Stimulated activated naive CD8-positive, alpha-beta T cell treated with anti-CD3 and anti-CD28 coated beads, Interleukin-15, amount 100 ng/mL, for 72 hours (primary cell): ENCODE measurements at places on chromosomes 6 and 20.

DNA sequence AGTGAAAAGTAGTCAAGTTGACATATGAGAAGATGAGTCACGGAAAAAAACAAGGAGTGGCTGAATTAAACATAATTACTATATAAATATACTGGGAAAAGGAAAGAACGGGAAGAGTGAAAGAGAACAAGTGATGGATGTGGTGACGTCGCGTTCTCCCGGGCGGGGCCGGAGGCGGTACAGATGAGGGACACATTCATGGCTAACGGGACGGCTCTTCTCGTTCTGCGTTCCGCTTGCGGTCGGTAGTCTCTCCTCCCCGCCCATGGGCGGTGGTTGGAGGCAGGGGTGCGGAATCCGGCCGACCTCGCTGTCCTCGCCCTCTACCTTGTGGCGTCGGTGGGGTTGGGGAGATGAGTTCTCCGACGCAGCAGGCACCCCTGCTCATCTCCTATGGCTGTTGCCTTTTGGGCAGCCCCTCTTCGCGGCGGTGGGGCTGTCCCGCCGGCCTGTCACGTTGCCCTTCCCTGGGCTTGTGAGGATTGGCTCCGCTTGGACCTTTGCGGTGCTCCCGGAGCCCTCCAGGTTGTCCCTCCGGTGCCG is 22.5 kb downstream of the HLA-G start:
- DNase-seq: no peak

DNA sequence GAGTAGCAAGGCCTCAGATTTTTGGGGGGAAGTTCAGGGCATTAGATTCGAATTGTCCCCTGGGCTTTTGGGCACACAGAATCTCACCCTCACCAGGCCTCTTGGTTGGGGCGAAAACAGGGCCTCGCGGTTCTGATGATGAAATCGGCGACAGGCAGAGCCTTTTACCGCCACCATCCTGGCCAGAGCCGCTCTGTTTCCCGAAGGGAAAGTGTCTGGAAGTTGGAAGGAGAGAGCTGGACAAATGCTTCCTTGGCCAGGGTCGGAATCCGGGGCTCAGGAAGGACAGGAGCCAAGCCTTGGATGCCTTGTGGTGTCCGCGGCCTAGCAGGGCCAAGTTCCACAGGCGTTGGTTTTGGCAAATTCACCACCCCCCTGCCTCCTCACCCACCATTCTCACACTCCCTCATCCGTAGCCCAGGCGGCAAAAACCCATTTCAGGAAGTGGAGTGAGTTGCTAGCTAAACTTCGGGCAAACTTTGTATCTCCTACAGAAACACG is 3.5 kb upstream of the TFAP2A start:
- DNase-seq: no peak

DNA sequence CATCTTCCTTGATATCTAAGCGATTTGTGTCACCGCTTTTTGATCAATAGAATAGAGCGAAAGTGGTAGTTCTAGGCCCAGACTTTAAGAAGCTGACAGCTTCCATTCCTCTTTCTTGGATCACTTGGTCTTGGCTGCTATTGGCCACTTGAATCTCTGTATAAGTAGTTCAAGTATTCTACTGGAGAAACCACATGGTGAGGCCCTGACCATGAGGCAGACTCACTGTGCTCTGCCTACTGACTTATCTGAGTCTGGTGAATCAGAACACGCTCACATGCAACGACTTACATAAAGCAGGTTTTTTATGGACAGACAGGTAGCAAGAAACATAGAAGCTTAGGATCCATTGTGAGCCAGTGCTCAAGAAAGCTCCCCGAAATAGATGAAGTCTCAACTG is 27.0 kb downstream of the OLIG3 start:
- DNase-seq: no peak

DNA sequence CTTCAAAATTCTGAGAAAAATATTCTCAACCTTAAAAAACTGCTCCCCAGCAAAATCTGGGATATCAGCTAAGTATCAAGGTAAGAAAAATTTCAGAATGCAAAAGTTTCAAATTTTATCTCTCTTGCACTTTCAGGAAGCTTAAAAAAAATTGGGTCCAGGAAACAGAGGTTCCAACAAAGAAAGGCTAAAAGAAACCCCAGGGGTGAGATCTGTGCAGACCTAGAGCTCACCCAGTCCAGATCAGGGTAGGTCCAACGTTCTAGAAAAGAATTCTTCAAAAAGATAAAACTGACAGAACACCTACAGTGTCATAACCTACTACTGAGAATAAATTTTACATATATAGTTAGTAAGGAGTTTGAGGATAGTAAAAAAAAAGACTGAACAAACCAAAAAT is 23.5 kb downstream of the ILRUN start:
- DNase-seq: no peak

- DNase-seq: no peak
Observed at GRCh38 chr6:106617857-106618256, 11.4 kb downstream of the RTN4IP1 start.

DNA sequence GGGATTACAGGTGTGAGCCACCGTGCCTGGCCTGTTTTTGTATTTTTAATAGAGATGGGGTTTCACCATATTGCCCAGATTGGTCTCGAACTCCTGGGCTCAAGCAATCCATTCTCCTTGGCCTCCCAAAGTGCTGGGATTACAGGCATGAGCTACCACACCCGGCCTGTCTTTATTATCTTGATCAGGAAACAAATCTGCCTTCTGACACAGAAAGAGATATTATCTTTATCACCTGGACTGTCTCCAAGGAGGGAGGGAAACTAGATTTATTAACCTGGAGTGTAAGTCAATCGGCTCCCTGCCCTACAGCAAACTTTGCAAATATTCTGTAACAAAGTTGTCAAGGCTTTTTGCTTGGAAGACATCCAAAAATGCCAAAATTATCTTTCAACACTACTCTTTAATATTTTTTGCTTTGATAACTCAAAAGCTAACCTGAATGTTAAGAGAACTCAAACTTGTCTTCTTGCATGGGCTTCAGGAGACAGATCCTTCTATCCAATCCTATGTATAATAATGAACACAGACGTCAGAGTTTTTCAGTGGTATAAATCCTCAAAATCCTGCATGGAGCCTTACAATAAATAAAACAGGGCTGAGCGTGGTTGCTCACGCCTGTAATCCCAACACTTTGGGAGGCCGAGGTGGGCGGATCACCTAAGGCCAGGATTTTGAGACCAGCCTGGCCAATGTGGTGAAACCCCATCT is 85.0 kb upstream of the LOC128125822 start:
- no peak for DNase-seq

DNA sequence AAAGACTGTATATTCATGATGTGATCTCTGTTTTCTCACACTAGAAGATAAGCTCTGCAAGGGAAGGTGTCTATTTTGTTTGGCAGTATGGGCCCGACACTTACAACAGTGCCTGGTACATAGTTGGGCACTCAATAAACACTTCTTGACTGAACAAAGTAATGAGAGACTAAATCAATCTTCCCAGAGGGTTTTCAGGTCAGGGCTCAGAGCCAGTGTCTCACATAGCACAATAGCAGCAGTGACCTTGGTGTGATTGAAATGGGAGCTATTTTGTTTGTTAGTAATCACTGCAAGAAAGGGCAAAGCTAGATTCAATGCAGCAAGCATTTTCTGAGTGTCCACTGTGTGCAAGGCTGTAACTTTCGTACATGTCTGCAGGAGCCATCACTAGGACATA is 26.4 kb upstream of the GCM1 start:
- DNase-seq: no peak

DNA sequence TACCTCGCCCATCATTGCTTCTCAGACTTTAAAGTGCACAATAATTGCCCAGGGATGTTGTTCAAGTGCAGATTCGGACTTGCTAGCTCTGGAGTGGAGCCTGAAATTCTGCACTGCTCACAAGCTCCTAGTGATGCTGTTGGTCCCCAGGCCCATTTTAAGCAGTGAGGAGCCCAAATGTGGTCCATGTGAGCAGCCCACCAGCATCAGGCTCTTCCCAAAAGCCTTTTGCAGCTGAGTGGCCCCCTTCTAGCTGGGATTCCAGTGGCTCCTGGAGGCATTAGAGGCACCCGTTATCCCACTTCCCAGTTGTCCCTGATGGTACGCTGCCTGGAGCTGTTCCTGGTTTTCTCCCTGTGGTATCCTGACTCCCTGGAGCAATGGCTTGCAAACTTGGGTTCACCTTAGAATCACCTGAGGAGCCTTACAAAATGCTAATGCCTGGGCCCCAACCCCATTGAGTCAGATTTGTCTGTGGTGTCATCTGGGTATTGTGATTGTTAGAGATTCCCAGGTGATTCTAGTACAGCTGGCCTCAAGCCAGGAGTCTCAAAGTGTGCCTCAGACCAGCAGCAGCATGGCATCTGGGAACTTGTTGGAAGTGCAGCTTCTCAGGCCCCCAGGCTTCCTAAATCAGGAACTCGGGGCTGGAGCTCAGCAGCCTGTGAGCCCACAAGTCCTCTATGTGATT is 186.9 kb upstream of the SLC24A3 start:
- DNase-seq: no peak

DNA sequence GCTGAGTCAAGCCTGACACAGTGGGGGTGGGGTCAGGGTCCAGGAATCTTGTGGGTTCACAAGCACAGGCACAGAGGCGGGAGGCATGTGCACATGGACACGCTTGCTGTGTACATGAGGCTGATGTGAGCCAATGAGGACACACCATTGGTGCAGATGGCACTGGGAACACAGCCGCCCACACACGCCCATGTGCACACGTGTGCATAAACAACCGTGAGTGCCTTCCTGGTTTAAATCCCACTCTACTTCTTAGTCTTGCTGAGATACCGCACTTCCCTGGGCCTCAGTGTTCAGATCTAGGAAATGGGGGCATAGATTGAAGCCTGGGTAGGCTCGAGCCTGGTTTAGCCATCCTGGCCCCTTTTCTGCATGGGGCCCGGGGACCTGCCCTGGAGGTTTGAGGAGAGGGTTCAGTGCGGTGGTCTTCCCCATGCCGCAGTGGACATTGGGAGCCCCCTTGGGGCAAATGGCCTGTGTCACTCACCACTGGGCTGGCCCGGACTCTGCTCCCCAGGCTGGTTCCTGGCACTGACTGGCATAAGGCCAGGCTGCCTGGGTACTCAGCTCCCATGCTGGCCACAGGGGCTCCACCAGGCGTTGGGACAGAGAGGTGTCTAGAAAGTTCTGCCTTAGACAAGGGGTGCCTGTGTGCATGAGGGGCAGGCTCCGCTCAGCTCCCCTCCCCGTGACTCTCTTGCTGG is 60.2 kb downstream of the CEBPB start:
- no peak for DNase-seq

GRCh38 chr20:63518946-63519667 is 1.5 kb upstream of the PPDPF start:
- DNase-seq: no peak

GRCh38 chr6:16409531-16410441 is 171.4 kb downstream of the GMPR start:
- peak; percentile 54 for DNase-seq

DNA sequence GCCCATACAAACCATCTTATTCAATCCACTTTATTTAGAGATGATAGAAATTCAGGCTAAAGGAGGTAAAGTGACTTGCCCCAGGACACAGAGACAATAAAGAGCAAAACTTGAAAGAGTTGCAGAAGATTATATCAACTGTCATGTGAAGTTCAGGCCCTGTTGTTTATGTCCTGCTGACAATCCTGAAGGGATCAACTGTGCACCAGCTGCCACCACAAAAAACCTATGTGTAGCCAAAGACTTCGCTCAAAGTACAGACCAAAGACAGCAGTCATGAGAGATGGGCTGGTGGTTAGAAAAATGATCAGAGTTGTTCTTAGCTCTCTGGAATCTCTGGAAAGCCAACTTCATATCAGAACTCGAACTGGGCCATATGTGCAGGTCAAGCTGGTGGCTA is 16.0 kb upstream of the CITED2 start:
- DNase-seq: no peak

DNA sequence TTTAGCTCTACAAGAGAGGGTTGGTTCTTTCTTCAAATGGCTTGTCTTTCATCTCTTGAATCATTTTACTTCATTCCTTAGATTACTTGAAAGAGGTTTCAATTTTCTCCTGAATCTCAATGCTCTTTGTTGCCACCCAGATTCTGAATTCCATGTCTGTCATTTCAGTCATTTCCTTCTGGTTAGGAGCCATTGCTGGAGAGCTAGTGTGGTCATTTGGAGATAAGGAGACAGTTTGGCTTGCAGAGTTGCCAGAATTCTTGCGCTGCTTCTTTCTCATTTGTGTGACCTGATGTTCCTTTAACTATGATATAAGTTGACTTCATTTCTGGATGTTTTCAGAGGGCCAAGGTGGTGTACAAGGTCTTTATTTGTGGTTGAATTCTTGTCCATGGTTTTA is 157.8 kb downstream of the SLC22A3 start:
- DNase-seq: no peak

- DNase-seq: peak; percentile 21
Observed at GRCh38 chr20:43839793-43840199, 74.9 kb upstream of the TOX2 start.

DNA sequence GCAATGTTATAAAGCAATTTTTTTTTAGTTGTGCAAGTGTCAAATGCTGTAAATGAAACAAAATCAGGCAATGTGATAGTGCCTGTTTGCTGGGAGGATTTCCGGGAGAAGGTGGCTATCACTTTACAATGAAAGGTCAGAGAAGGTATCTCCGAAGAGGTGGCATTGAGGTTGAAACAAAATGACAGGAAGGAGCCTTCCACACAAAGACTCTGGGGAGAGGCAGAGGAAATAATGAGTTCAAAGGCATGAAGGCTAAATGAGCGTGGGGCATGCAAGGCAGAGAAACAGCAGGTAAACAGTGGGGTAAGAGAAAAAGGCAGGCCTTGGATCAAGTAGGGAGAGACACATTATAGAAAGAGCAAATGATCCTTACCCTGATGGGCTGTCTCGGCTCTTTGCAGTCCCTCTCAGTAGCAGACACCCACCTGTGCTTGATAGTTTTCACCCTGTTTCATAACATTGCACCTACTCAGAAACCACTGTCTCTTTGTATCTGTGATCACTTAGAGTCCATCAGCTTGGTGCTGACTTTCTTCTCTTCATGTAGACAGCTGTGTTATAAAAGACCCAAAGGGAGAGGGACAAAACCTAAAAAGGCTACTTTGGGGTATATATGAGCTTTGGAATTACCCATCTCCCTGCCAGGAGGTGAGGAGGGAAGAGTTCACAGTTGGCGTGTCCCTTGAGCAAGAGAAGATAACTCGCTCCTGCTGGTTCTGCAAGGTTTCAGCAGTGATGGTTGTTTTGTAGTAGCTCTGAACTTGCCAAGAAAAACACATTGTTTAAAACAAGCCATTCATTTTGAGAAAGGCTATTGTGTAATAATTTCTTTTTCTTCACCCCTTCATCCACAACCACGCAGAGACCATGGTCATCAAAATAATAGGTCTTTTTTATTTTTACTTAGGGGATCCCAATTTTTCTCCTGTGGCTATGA is 22.3 kb downstream of the NRN1 start:
- DNase-seq: no peak

GRCh38 chr6:159691133-159691962 is 1.7 kb downstream of the SOD2 start:
- DNase-seq: no peak

GRCh38 chr6:45075246-45075645 is 252.9 kb upstream of the RUNX2 start:
- no peak for DNase-seq
